Stimulated activated CD4-positive, alpha-beta T cell treated with anti-CD3 and anti-CD28 coated beads, Interleukin-15, amount 100 ng/mL, for 48 hours (primary cell): ENCODE measurements at places on chromosomes 16 and 17.

- no peak for DNase-seq
Observed at GRCh38 chr16:74622005-74622404, 15.1 kb upstream of the GLG1 start.

DNA sequence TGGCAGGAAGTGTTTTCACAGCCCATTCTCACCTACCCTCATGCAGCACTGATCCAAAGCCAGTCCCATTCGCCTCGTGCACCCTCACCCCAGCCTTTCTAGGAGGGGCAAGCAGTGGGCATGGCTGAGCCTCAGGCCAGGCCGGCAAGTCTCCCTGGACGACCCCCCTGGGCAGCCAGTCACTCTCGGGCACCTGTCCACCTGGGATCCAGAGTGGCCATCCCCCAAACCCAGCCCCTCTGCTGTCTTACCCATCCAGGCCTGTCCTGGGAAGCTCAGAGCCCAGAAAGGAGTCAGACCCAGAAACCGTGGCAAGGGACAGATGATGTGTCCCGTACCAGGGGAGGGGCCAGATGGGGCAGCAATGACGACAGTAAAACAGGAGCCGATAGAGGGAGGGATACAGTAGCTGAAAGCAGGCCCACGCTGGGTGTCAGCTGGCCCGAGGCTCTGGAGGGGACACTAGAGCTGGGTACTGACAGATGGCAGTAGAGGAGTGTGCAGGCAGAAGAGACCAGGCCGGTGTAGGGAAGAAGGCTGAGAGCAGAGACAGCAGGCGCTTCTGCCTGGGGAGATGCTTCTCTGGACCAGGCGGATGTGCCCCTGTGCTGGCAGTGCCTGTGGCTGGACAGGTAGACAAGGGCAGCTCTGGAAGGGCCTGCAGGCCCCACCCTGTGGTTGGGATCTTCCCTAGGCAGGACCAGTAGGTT, 5.8 kb downstream of the CMTM3 start:
- DNase-seq = no peak

- DNase-seq = no peak
Observed at GRCh38 chr17:6948562-6948961, 47.3 kb upstream of the ALOX12 start.

DNA sequence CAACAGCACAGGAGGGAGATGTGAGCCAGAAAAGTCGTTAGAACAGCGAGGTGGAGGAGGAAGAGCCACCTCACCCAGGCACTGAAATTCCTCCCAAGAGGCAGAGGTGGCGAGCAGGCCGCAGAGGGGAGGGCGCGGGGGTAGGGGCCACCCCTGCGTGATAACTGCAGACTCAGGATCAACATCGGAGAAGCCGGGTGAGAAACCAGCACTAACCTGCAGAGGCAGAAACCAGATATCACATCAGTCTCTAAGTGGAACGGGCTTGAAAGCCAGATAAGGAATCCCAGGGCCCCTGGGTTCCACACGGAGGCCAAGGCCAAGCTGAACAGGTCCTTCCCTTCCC, 39.4 kb upstream of the ZC3H18 start:
- no peak for DNase-seq

DNA sequence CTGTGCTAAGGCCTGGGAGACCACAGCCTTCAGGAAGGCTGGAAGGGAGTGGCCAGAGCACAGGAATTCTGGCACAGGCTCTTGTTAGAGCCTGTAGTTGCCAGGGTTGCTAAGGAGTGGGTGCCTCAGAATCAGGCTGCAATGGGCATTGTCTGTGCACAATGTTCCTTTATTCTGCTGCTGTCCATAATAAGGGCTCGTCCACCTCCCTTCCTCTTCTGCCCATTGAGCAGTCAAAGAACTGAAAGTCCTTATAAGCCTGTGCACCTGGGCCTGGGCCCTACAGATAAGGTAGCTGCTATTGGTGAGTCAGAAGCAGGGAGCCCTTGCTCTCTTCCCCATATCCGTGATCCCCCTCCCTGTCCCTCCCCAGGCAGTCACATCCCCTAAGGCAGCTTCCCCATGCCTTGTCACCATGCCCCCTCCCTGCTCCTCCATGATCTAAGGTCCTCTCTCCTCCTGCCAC, 5.4 kb upstream of the CNGB1 start:
- no peak for DNase-seq

GRCh38 chr16:30127993-30128392, 5.0 kb upstream of the MAPK3 start:
- DNase-seq = no peak

DNA sequence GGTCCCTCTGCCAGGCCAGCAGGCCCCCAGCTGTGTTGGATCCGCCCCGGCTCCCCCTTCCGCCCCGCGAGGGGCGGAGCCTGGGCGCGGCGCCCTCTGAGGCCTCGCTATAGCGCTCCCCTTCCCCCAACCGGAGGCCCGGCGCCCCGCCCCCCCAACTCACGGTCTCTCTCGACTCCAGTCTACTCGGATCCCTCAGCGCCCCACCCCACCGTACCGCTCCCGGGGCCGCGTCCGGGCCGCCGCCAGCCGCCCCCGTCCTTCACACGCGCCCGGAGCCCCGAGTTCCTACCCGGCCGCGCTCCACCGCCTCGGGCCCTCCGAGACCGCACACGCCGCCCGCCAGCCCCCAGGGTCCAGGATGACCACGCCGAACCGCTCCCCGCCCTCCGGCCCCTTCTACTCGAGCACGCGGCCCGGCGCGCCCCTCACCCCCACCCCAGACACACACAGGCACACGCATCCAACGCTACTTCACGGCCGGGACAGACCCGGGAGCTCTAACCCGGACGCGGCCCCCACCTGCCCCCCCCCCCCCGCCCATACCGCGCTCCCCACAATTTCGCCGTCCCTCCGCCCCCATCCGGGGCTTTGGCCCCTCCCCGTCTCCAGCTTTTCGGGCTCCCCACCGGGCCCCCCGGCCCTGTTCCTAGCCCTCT, 1.4 kb downstream of the PHF23 start:
- peak; percentile 64 for DNase-seq

DNA sequence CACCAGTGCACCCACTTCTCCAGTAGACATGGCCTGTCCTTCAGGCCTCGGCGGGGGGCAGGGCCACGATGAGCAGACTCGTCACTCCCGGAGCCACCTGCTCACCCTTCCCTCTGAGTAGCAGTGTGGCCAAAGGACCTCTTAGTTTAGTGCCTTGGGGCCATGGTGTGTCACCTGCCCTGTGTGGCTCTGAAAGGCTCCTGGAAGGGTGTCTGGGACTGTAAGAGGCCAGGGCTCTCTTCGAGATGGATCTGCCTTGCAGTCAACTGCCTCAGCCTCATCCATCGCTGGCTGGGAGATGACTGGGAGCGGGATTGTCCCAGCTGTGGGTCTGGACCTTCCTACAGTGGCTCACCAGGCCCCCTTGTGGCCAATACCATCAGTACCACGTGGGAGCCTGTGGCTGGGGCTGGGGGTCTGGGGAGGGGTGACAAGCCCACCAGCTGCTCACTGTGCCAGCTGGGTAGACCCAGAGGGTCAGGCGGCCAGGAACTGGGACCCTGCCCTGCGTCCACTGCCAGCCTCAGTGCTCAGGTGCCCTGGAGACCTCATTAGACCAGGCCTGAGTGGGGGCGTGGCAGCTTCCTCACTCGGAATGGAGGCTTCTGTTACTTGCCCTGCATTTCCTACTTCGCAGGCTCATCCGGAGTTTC, 133.4 kb downstream of the OR1D5 start:
- no peak for DNase-seq

GRCh38 chr16:15502041-15502725, 67.8 kb downstream of the BMERB1 start:
- DNase-seq = no peak

GRCh38 chr17:384622-385177, 32.1 kb upstream of the RPH3AL start:
- DNase-seq = no peak

- no peak for DNase-seq
Observed at GRCh38 chr17:82870541-82870940, 30.7 kb upstream of the ZNF750 start.

DNA sequence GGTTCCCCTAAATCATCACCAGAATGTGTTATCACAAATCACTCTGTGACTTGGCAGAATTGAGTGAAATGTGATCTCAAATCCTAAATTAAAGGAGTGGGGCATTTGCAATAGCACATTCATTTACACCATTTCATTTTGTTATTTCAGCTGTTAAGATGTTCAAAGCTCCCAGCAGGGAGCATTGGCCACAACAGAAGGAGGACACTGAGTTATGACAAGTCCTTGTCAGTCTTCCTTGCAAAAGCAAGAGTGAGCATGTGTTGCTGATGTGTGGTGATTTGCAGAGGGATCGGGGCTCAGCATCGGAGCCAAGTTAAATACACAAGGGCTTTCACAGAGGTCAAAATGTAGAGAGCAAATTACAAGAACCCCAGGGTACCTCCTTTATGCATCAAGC, 372.2 kb upstream of the CDH5 start:
- no peak for DNase-seq

- no peak for DNase-seq
Observed at GRCh38 chr17:145671-146541, 8.5 kb downstream of the SCGB1C2 start.

- DNase-seq = peak; percentile 58
Observed at GRCh38 chr16:68289621-68290329, 21.0 kb downstream of the SLC7A6OS start.

DNA sequence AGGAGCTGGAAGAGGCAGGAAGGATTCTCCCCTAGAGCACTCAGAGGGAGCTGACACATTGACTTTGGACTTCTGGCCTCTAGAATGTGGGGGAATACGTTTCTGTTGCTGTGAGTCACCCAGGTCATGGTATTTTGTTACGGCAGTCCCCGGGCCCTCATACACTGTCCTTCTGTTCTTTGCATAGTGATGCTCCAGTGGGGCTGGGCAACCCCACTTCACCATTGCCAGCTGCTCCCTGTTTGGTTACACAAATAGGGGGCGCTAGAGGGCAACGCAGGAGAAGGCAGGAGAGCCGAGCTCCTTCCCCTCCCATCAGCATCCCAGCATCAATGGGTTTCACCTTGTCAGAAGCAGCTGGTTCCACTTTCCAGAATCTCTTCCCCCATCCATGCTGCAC, 257.7 kb upstream of the FOXF1 start:
- no peak for DNase-seq

- DNase-seq = no peak
Observed at GRCh38 chr17:269616-270514, 82.7 kb downstream of the RPH3AL start.

- DNase-seq = no peak
Observed at GRCh38 chr17:39402890-39403605, 1.6 kb upstream of the FBXL20 start.

DNA sequence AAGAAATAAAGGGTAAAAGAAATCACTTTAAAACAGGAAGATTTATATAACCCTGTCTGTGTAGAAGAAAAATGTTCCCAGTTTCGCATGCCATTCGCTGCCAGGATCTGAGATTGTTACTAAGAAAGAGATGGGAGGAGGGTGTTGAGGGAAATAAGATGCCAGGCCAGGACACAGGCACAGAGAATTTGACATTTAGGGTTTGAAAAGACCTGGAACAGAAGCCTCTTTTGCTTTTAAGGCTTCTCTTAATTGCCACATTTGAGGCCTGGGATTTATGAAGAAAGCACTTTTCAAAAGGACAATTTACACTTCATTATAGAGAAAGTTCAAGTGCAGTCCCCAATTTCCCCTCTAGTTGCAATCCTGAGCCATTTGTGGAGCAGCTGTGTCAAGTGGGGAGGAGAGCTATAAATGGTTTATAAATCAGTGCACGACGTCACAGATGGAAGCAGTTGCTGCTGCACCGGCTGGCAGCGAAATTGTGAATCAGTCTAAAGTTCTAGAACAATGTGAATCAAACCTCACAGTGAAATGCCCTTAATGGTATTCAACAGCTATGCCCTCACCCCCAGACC, 26.5 kb upstream of the C16orf87 start:
- DNase-seq = no peak

DNA sequence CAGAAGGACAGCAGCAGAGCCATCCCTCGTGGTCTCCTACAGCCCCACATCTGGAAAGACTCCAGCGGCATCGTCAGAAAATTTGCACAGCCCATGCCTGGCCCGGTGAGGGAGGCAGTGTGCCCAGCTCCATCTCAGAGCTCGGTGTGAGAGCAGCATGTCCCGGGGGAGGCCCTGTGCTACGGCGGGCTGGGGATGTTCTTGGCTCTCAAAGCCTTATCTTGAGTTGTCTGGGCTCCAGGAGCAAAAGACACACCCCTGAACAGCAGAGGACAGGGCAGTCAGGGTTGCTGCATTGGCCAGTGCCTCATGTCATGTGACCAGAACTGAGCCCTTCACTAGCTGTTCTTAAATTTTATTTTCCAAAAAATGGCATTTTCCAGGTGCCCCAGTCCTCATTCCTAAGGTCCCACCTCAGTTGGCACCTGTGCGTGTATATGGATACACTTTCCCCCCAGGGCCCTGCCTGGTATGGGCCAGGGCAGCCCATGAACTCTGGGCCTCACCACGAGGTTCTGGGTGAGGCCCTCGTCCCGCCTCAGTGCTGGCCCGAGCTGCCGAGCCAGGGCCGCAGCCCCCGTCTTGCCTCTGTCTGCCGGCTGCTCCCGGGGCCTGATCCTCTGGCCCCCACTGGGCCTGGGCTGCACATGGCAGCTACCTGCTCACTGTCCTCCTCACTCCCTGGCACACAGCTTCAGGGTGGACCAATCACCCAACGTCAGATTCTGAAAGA, 3.0 kb downstream of the NUDT16L1 start:
- DNase-seq = no peak

DNA sequence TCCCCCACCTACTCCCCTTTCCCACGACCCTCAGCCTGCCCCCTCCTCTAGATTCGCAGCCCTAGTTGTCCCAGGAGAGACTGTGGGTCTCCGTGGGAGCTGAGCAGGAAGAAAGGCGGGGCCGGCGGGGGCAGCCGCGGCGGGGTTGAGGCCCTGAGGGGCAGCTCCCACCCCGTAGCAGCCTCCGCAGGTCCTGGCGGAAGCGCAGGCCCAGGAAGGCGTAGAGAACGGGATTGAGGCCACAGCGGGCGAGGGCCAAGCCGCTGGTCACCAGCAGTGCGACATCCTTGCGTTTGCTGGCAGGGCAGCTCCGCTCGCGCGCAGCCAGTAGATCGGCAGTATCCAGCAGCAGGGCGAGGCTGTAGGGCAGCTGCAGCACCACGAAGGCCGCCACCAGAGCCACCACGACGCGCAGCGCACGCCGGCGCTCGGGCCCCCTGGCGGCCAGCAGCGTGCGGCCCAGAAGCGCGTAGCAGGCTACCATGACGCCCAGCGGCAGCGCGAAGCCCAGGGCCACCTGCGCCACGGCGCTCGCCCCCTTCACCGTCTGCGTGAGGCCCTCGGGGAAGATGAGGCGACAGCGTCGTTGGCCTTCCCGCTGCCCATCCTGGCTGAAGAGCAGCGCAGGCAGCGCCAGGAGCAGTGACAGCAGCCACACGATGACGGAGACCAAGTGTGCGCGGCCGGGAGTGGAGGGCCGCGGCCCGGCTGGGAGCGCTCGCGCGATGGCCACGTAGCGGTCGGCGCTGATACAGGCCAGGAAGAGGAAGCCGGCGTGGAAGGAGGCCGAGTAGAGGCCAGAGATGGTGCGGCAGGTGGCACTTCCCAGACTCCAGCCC, 1.9 kb downstream of the CCR10 start:
- peak; percentile 40 for DNase-seq

- DNase-seq = no peak
Observed at GRCh38 chr16:75745242-75745641, 19.0 kb upstream of the CPHXL start.

GRCh38 chr17:67765623-67766022, 47.9 kb downstream of the NOL11 start:
- DNase-seq = no peak
